ENCODE measurements at places on chromosomes 4 and X.

DNA sequence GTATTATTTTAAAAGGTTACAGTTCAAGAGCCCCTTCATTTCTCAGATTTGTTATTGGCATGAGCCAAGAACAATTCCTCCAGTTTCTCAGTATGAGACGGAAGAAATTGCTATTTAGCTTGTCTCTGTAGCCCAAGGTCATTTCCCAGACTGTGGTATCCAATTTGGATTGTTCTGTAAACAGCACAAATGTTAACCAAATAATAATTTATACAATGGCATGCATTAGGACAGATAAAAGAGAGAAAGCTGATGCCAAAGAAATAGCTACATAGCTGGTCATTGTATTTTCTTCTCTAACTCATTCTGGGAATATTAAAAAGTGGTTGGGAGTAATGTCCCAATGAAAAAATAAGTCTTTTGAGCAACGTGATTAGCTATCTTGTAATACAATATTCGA, 134.6 kb upstream of the NPY2R start:
- no peak for DNase-seq

- no peak for DNase-seq
Measured at GRCh38 chrX:108097380-108097779, 5.8 kb downstream of the ATG4A start.

DNA sequence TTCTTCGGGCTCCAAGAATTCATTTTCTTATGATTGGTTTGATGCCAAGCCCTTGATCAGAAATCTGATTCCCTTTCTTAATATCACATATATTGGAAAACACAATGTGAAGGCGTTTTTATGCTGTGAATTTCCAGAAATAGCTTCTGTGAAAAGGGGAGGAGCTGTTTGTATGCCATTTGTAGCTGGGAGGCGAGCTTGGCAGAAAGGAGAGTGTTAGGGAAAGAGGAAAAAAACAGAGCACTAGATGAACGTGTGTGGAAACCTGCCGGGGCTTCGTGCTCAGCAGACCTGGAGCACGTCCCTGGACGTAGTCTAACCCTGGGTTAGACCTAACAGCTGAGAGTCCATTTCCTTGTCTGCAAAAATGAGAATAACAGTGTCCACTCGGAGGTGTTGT, 3.4 kb downstream of the CLCN4 start:
- no peak for DNase-seq

DNA sequence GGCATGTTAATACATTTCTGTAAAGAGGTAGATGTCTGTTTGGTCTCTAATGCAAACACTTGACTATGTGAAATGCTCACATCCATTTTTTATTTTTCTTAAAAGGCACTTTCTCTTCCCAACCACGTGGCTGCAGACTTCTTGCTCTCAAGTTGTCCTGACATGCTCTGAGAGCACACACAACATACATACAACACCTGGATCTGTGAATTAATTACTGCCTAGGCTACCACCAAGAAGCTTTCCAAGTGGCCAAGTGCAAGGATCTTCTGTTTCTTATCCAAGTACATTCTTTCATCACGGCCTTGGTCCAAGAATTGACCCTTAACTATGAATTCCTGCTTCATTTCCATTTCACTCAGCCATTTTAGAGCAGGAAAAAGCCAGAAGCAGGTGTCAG, 110.8 kb downstream of the SPRY1 start:
- DNase-seq = no peak

- no peak for DNase-seq
Measured at GRCh38 chr4:6885953-6886557, 23.6 kb upstream of the TBC1D14 start.

GRCh38 chrX:110162867-110163266, 155.0 kb downstream of the AMMECR1 start:
- no peak for DNase-seq

GRCh38 chrX:7347465-7347864, 199.5 kb upstream of the PUDP start:
- DNase-seq = no peak

DNA sequence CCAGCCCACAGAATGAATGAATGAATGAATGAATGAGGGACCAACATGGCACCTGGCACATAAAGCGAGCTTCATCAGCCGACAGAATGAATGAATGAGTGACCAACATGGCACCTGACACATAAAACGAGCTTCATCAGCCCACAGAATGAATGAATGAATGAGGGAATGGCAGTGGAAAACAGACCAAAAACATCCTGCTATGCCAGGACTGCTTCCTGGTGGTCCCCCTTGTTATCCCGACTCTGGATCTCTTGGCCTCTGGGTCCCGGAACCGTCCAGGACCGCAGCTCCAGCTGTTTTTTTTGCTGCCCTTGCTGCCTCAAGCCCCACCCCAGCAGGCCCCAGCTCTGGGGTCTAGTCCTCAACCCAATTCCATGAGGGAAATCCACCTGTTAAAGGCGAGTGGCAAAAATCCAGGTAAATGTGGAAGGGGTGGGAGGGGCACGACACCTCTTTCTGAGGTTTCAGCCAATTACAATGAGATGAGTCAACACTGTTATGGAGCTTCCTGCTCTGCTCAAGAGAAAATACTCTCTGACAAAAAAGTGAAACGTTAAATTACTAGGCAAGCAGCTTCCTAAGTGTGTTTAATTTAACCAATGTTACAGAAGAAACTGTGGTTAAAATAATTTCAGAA, 72.0 kb upstream of the MTNR1A start:
- DNase-seq = no peak

DNA sequence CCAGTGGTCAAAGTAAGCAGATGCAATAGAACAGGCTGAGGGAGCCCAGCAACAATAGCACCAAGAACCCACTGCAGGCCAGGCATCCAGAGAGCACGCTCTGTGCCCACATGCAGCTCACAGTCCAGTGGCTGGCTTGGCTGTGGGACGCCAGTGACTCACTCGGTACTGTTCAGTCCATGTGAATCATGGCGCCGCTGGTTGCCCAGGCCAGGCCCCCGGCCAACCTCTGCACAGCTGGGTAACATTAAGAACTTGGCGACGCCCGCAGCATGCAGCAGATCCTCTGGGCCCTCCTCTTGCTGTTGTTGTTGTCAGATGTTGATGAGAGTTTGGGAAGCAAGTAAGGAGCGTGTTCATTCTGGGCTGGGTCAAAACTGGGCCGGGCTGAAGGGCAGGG, 60.5 kb downstream of the MSX1 start:
- DNase-seq = no peak

DNA sequence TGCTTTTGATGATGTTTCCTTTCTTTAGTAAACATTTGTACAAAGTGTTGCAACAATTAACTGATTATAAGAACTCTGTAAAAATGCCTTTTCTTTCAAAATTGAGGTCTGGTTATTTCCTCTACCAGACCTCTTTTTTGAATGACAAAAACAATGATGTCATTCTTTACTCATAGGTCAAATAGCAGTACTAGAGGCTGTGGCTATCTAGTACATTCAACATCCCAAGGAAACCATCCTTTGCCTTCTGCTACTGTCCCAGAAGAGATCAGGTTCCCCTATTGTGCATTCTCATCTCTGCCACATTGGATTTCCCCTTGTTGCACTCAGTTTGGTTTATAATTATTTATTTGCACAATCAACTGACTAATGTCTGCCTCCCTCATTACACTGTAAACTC, 19.1 kb upstream of the MAD2L1 start:
- no peak for DNase-seq

DNA sequence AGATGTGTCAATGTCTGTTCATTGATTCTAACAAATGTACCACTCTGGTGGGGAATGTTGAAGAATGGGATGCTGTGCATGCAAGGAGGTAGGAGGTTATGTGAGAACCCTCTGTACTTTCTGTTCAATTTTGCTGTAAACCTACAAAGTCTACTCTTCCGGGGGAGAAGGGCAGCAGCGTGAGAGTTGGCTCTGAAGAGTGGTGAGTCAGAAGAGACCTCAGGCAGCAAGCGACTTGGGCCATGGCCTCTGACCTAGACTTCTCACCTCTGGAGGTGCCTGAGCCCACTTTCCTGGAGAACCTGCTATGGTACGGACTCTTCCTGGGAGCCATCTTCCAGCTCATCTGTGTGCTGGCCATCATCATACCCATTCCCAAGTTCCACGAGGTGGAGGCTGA, 26.7 kb downstream of the MANBA start:
- DNase-seq = no peak

DNA sequence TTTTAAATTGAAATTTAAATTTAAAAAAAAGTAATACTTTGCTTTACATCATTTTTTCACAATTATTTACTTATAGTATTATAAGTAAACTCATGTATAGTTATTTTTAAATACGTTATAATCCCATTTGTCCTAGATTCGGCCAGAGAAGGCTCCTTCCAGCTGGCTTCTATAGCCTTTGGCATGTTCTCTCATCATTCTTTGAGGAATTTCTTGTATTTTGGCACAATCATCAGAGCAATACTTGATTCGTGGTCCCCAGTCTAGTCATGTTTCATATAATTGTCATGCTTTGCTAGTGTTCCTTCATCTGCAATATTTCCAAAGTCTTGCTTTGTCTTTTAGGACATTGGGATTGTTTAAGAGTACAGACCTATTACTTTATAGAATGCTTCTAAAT, 1037.9 kb upstream of the AGA start:
- no peak for DNase-seq

DNA sequence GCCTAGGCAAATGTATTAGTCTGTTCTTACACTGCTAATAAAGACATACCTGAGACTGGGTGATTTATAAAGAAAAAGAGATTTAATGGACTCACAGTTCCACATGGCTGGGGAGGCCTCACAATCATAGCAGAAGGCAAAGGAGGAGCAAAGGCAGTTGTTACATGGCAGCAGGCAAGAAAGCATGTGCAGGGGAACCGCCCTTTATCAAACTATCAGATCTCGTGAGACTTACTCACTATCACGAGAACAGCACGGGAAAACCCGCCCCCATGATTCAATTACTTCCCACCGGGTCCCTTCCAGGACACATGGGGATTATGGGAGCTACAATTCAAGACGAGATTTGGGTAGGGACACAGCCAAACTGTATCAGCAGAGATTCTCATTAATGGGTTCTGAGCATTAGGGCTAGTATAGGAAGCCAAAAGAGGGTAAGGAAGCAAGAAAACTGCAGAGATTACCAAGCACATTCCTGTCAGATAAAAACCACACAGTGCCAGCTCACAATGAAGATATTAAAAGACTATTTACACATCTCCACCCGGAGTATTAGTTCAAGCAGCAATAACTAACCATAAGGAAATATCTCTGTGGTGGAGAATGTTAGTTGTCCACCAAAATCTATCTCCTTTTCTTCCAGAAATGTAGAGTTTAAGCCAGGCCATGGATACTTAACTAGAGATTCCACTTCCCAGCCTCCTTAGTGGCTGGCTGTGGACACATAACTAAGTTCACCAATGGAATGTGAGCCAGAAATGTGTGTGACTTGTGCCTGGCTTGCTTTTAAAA, 61.2 kb upstream of the HOPX start:
- no peak for DNase-seq

DNA sequence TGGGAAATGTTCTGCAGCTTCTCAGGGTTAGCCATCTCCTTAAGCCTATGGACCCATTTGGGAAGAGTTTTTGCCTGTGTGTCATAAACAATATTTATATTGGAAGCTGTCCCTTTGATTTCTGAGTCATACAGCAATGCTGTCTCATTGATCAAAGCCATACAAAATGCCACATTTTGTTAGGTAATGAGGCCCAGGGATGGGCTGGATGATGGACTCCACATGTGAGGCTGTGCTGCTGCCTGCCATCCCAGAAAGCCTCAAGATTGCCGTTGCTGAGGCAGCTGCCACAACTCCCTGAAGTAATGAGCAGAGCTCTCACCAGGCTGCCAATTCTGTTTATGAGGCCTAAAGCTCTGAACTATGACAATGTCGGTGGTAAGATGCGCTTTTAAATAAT, 12.2 kb upstream of the GJB1 start:
- no peak for DNase-seq

GRCh38 chrX:47802589-47802988, 34.1 kb upstream of the ZNF81 start:
- DNase-seq = no peak

- no peak for DNase-seq
Measured at GRCh38 chr4:15182600-15183220, 180.4 kb downstream of the CPEB2 start.

- no peak for DNase-seq
Measured at GRCh38 chr4:107497054-107497453, 223.0 kb downstream of the PAPSS1 start.

GRCh38 chr4:57492251-57492878, 382.2 kb upstream of the IGFBP7 start:
- no peak for DNase-seq

- no peak for DNase-seq
Measured at GRCh38 chr4:159047478-159048165, 55.3 kb upstream of the RAPGEF2 start.

GRCh38 chr4:145734576-145735346, 54.8 kb downstream of the C4orf51 start:
- DNase-seq = no peak

Data from NT2/D1 (cell line).